HuH-7 (cell line): ENCODE measurements at places on chromosomes 6 and 20.

- DNase-seq = no peak
These were observed 13.6 kb upstream of the TTLL2 start for GRCh38 chr6:167311286-167311685.

DNA sequence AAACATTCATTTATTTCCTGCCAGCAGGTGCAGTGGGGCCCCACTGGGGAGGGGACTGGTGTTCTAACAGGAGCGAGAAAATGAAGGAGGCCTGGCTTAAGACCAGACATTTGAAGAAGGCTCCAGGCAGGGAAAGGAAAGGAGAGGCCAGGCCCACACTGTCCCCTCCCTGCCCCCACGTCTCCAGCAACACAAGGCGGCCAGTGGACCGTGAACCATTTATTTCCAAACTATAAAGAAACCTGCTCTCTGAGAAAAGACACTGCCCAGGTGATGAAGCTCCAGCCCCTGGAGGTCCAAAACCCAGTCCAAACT lies 41.4 kb upstream of the CDH22 start:
- no peak for DNase-seq

- no peak for DNase-seq
These were observed 563.0 kb upstream of the AGPAT4 start for GRCh38 chr6:161836643-161837448.

- DNase-seq = peak; percentile 18
These were observed 35.3 kb downstream of the DSTN start for GRCh38 chr20:17605131-17605660.

DNA sequence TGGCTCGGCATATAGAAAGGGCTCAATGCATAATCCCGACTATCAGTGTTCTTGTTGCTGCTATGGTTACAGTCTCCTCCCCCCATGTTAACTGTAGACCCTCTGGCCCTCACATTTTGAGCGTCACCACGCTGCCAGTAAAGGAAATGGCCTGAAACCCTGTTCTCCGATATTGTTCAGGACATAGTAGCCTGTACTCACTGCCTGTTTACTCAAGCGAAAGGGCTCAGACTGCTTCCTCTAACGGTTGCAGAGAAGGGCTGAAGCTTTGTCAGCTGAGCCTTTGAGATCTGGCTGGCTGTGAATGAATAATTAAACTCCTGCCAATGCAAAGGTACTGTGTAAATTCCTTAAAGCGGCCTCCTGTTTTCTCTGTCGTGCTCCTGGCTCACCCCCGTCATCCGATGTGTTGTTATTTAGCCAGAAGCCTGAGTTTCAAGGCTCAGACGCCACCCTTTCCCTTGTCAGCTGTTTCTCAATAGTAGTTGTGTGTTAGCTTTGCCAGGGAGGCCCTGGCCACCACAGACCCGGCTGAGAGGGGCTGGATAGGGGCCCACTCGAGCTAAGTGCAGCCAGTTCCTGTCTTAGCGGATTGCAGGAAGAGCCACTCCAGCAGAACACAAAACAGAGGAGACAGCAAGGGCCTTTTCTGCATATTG lies 31.2 kb upstream of the RALGAPA2 start:
- peak; percentile 50 for DNase-seq

DNA sequence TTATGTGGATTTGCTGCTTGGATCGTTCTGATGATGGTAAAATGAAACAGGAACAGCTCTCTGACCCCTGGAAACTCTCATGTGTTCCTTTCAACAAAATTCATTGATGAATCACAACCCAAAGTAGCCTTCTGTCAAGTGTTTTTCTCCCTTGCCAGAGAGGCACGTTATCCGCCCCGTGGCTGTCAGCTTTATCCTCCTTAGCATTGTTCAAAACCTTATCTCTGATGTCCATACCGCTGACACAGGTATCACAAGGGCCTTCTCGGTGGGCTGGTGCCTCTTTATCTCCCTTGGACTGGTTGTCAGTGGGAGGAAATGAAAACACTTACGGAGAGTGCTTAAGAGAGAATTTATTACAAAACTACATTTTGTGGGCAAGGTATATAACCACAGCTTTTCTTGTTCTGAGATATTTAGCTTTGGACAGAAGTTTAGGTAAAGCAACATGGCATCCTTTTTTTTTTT lies 84.9 kb downstream of the TIAM2 start:
- DNase-seq = no peak

DNA sequence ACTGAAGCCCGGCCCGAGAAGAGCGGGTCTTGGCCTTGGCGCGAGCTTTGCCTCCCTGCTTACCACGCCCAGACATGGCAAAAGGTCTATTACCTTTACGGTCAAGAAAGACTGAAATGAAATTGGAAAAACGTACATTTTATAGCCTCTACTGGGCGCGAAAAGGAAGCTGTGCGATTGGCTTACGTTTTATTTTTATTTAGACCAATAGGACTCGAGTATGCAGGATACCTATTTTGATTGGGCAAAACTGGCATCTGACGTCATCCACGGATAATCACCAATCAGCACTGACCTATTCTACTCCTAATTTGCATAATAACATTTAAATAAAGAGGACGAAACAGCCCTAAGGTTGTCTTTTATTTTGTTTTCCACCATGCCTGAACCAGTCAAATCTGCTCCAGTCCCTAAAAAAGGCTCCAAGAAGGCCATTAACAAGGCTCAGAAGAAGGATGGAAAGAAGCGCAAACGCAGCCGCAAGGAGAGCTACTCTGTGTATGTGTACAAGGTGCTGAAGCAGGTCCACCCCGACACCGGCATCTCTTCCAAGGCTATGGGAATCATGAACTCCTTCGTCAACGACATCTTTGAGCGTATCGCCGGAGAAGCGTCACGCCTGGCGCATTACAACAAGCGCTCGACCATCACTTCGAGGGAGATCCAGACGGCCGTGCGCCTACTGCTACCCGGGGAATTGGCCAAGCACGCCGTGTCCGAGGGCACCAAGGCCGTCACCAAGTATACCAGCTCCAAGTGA lies 97.4 kb downstream of the OR2B2 start:
- no peak for DNase-seq

DNA sequence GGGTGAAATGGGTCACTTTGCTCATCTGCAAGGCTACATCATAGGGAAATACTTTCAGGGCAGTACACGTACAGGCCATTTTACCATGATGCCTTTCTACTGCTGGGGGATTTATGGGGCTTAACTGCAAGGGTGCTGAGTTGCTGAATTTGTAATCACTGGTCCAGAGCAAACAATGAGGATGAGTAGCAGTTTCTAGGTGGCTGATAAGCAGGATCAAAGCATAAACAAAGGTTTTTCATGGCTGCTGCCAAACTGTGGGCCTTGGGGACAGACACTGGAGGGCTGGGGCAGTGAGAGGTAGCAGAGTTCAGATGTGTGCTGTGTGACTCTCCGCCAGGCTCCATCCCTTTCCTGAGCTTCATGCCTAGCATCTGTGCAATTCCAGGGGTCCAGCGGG lies 68.3 kb downstream of the CNBD2 start:
- DNase-seq = no peak

DNA sequence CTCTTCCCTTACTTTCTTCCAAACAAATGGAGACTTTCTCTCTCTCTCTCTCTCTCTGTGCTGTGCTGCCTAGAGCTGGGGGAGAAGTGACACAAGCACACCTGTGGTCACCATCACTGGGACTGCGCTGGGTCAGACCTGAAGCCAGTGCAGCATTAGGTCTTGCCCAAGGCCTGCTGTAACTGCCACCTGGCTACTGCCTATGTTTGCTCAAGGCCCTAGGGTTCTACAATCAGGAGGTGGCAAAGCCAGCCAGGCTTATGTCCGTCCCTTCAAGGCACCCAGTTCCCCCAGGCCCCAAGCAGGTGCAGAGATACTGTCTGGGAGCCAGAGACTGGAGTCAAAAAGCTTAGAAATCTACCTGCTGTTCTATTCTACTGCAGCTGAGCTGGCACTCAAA lies 49.4 kb upstream of the TOP1 start:
- DNase-seq = no peak

GRCh38 chr20:21826976-21827375 lies 121.5 kb downstream of the PAX1 start:
- no peak for DNase-seq

DNA sequence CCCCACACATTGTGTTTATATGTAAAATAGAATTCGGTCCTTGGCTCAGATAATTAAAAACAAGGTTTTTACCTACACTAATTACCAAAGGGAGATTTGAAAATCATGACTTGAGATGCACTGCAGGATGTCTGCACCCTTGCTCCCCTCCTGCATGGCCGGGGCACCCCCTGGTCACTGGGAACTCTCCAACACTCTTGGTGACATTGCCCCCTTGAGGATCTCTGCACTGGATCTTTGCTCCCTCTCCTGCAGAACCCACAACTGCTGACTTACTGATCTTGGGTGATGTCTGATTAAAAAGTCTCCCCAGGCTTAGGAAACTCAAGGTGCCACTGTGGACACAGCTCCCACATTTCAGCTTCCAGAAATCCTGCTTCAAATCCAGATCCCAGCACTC lies 17.1 kb upstream of the CSNK2A1 start:
- no peak for DNase-seq

DNA sequence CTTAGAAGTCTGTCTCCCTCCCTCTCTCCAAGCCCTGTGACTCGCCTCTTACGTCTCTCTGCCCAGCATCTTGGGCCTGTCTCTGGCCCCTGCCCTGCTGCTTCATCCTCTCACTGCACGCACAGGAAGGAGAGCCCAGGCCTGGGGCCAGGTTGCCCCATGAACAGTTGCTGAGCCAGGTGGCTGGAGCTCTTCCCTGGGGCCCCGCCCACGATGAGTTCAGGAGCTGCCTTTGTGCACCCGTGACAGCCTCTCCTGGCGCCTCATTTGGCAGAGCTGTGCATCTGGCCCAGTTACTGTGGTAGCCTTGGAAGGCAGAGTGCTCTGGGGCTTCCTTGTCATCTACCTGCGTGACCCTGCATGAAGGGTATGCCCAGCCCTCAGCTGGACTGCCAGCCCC lies 44.5 kb downstream of the SLC52A3 start:
- DNase-seq = no peak

- DNase-seq = no peak
These were observed 1447.6 kb downstream of the GRIK2 start for GRCh38 chr6:102841060-102841459.

DNA sequence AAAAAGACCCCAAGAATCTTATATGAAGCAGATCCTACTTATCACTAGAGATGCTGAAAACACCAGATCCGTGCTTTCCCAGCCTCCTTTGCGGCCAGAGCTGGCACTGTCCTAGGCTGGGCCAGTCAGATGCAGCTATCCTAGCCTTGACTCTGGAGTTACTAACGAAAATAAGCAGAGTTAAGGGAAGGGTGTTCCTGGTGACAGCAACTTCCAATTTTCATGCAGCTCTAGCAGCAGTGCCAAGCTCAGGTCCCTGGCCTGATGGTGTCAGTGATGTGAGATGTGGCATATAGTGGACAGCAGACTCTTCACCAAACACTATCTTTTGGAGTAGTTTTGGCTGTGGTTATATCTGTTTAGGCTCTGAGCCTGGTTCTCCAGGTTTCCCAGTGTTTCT lies 25.6 kb upstream of the ABCC10 start:
- no peak for DNase-seq

- no peak for DNase-seq
These were observed 1937.7 kb upstream of the DEFB115 start for GRCh38 chr20:29319725-29320124.

DNA sequence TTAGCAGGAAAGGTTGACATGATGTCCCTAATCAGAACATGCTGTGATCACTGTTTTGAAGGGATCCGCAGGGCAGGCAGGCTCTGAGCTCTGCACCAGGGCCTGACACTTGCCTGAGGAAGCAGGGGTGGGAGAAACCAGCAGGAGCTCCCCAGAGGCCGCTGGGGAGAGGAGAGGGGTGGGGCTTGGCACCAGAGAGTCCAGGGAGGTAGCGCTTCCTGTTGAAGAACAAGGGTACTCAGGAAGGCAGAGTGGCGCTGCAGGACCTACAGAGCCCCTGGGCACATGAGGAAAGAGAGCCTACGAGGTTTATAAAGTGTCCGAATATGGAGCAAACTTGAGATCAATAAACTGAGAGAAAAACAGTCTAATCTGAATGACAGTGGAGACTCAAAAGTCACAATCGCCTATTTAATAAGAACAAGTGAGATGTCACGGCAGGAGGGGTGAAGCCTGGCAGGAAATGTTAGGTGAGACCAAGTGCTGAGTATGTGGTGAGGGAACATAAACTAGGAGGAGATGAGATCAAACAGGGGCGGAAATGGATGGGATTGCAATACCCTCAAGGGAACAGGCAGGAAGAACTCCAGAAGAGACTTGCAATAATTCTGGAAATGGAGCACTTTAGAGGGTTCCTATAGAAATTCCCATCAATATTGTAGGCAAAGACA lies 5.8 kb upstream of the TBXT start:
- no peak for DNase-seq

DNA sequence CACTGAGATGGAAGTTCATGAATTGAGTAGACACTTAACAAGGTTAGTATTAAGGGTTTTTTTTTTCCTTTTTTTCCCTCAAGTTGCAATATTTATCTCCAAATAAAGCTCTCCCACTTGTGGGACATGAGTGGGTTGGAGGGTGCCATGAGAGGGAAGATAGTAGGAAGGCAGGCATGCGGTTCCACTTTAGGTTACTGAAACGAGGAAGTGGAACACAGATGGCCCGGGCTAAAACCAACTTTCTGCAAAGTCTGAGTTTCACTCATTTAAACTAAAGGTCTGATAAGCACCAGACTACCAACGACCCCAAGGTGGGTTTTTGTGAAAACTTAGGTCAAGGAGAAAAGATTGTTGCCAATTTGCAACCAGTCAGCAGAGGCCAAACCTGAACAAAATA lies 42.2 kb downstream of the TBC1D7 start:
- no peak for DNase-seq

DNA sequence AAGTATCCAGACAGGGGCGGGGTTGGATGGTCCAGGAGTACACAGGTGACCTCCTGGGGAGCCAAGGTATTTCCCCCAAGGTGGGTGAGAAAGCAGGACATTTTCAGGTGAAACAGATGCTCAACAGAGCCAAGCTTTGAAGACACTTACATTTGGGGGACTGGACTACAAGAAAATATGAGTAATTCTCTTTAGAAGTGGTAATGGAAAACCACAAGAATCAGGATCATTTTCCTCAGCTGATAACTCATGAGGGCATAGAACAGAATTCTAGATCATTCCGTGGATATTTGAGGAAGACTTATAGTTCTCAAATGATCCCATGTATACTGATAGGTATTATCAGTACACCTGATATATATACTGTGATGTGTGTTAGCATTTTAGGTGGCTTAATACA lies 89.9 kb downstream of the UST start:
- no peak for DNase-seq

DNA sequence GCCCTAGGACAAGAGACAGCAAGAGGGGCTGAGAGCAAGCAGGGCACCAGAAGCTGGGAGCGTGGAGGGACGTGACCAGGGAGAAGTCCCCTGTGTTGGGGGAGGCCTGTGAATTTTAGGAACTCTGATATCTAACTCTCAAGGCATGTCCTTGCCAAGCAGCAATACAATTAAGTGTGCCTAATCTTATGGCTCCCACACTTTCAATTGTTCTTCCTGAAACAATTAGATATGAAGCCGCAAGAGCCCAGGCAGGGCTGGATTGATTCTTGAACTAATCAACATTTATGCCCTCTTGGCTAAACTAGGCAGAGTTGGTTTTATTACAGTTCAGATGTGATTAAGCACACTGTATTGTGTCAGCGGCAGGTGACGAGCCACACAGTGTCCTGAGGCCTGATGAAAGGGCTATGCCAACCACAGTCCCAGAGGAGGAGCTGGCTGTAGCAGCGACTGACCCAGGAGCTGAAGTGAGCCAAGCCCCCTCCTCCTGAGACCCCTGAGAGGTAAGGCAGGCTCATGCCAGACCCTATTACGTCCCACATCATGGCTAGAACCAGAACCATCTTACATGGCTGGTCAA lies 4.2 kb upstream of the MAVS start:
- DNase-seq = no peak

GRCh38 chr20:33810259-33810658 lies 889 bp upstream of the CHMP4B start:
- no peak for DNase-seq
